Activated naive CD8-positive, alpha-beta T cell treated with anti-CD3 and anti-CD28 coated beads, Interleukin-2, amount 50 U/mL, for 24 hours (primary cell): ENCODE measurements at places on chromosomes 5 and 9.
A peak's percentile ranks its signal among the peaks of the same experiment; 100 is the strongest.

GRCh38 chr9:133534346-133535291 lies at the start of gene ADAMTSL2:
ADAMTSL2 (plus strand) TSS chr9:133534704; CDS start chr9:133536713, 2,009 bp downstream.
- H3K36me3 ChIP-seq = no peaks in the 10 kb centered on the region
- peaks cover 18% of the 10 kb centered on the region for H3K4me1 ChIP-seq
- H3K4me3 ChIP-seq = no peak within 1 kb of the TSS
- H3K27ac ChIP-seq = no peak within 1 kb of the TSS

DNA sequence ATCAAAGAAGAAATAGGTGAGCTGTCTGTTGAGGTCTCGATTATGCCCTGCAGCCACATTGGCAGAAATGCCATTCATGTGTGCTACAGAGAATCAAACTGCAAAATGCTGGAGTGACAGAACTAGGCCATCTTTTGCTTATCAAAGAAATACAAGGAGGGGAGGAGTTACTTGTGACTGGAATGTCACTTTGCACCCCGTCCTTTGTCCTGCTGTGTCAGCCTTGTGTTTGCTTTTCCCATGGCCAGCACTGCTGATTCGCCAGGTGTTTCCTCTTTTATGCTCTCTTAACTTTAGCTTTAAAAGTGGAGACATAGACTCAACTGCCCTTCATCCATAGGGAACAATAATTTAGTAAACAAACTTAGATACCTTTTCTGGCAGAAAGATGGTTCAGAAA lies 54.3 kb downstream of the SLC46A2 start:
- H3K36me3 ChIP-seq = peaks cover 14% of the 10 kb centered on the region
- no peak overlapping the region for H3K4me3 ChIP-seq
- no peak for DNase-seq
- no peak overlapping the region for H3K27ac ChIP-seq
- no peaks in the 10 kb centered on the region for H3K4me1 ChIP-seq

DNA sequence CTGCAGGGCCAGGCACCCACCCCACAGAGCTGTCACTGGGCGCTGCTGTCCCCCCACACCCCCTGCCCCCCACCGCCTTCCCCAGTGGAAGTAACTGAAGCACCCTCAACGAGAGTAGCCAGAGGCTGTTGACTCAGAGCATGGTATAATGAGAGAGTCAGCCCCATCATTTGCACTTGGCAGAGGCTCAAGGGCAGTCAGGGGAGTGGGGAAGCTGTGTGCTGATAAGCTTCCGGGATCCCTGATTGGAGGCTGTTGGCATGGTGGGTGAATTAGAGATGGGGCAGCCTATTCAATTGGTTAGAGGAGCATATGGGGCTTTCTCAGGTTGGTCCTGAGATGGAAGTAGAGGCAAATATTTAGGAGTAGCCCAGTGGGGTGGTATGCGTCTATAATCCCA lies 77.1 kb upstream of the GOLM1 start:
- H3K27me3 ChIP-seq = peaks cover 5% of the 10 kb centered on the region
- DNase-seq = no peak
- H3K36me3 ChIP-seq = no peaks in the 10 kb centered on the region
- no peaks in the 10 kb centered on the region for H3K4me1 ChIP-seq
- H3K27ac ChIP-seq = no peak overlapping the region

- no peak for DNase-seq
- H3K4me1 ChIP-seq = peaks cover 9% of the 10 kb centered on the region
- no peak within 1 kb of the TSS for H3K27ac ChIP-seq
- H3K36me3 ChIP-seq = no peaks in the 10 kb centered on the region
- no peak within 1 kb of the TSS for H3K4me3 ChIP-seq
Observed at GRCh38 chr9:21385131-21385670, at the start of gene IFNA2. IFNA2 (minus strand) TSS chr9:21385398; CDS start chr9:21385329, 69 bp downstream.

DNA sequence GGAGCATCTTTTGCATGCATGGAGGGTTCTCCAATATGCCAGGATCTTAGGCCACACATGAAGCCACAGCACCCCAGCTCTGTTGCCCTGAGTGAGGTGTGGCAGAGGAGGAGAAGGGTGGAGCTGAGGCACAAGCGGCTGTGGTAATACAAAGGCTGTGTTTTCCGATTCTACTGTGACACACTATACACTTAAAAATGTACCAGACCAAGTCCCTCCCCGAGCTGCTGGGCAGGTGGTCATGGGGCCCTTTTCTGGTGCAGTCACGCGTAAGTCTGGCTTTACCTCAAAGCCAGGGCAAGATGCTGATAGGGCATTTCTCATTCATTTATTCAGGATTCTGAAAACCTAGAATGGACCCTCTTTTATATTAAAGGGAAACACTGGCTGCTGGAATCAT lies 3.7 kb downstream of the ADGRV1 start:
- H3K4me1 ChIP-seq = peaks cover 8% of the 10 kb centered on the region
- no peaks in the 10 kb centered on the region for H3K36me3 ChIP-seq
- DNase-seq = no peak
- H3K4me3 ChIP-seq = no peak overlapping the region
- H3K27me3 ChIP-seq = peaks cover 43% of the 10 kb centered on the region

GRCh38 chr9:76624391-76625048 lies 139.7 kb upstream of the PCA3 start:
- H3K36me3 ChIP-seq = no peaks in the 10 kb centered on the region
- H3K4me1 ChIP-seq = peaks cover 9% of the 10 kb centered on the region
- no peak for DNase-seq
- no peak overlapping the region for H3K4me3 ChIP-seq
- peaks cover 11% of the 10 kb centered on the region for H3K27me3 ChIP-seq

- H3K4me1 ChIP-seq = no peaks in the 10 kb centered on the region
- H3K4me3 ChIP-seq = no peak overlapping the region
- H3K36me3 ChIP-seq = peaks cover 88% of the 10 kb centered on the region
- no peaks in the 10 kb centered on the region for H3K27me3 ChIP-seq
Observed at GRCh38 chr5:116303340-116303739, 218.5 kb downstream of the COMMD10 start.

GRCh38 chr5:116573702-116574366 lies 789 bp downstream of the SEMA6A start:
- H3K36me3 ChIP-seq = no peaks in the 10 kb centered on the region
- peaks cover 74% of the 10 kb centered on the region for H3K27me3 ChIP-seq
- peak overlapping the region; percentile 75 for H3K4me3 ChIP-seq
- peak; percentile 5 for DNase-seq
- H3K4me1 ChIP-seq = peaks cover 29% of the 10 kb centered on the region

GRCh38 chr9:2270565-2270964 lies 255.4 kb downstream of the SMARCA2 start:
- no peak overlapping the region for H3K4me3 ChIP-seq
- no peaks in the 10 kb centered on the region for H3K4me1 ChIP-seq
- DNase-seq = no peak
- H3K36me3 ChIP-seq = no peaks in the 10 kb centered on the region
- H3K27ac ChIP-seq = no peak overlapping the region

GRCh38 chr5:11851416-11851815 lies 52.8 kb downstream of the CTNND2 start:
- H3K27ac ChIP-seq = no peak overlapping the region
- no peak for DNase-seq
- H3K4me1 ChIP-seq = no peaks in the 10 kb centered on the region
- no peak overlapping the region for H3K4me3 ChIP-seq
- no peaks in the 10 kb centered on the region for H3K36me3 ChIP-seq
- H3K27me3 ChIP-seq = no peaks in the 10 kb centered on the region

DNA sequence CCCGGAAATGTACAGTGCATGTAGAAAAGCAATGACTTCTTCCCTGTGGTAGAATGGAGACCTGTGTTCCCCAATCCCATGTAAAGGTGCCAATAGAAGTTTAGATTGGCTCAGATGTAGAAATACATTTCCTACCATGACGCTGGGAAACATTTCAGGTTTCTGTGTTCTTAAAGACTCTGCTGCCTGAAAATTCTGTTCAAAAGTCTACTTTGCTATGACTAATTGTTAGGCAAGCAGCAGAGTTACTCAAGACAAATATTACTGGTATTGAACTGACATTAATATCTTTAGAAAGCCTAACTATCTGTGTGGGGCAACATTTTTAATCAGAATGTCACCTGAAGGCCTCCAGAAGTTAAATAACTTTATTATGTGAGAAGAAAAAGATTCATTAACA lies 75.5 kb upstream of the ELL2 start:
- no peaks in the 10 kb centered on the region for H3K4me1 ChIP-seq
- no peak overlapping the region for H3K4me3 ChIP-seq
- peaks cover 3% of the 10 kb centered on the region for H3K36me3 ChIP-seq
- H3K27me3 ChIP-seq = peaks cover 6% of the 10 kb centered on the region
- no peak for DNase-seq

DNA sequence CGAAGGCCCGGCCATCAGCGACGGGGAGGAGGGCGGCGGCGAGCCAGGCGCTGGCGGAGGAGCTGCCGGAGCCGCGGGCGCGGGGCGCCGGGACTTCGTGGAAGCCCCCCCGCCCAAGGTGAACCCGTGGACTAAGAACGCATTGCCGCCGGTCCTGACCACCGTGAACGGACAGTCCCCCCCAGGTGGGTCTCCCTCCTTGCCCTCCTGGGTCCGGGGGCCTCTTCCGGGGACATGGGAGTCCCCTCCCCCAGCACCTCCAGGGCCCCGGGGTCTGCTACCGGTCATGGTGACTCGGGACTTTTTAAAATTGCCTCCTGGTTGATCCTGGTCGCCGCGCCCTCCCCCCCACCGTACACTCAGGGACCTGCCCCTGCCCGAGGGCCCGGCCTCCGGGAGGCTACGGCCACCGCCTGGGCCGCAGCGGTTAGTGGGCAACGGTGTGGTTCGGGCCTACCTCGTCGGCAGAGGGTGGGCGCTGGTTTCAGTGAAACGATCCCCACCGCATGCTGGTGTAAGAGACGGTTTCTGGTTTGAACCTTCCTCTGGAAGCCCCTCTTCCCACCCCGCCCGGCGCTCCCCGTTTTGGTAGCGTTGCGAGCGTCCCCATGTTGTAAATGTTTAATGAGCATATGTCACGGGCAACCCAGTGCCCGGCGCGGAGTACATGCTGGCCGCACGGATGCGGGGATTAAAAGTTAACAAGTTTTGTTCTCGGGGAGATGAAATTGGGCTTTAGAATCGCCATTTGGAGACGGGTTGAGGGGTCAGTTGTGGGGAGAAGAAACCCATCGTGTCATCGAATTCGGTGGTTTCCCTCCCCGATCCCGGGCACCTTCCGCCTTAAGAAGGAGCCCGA lies 1.1 kb downstream of the LARP1 start:
- peak overlapping the region; percentile 97 for H3K4me3 ChIP-seq
- H3K36me3 ChIP-seq = peaks cover 30% of the 10 kb centered on the region
- DNase-seq = peak; percentile 48
- H3K27me3 ChIP-seq = no peaks in the 10 kb centered on the region
- H3K4me1 ChIP-seq = peaks cover 58% of the 10 kb centered on the region

DNA sequence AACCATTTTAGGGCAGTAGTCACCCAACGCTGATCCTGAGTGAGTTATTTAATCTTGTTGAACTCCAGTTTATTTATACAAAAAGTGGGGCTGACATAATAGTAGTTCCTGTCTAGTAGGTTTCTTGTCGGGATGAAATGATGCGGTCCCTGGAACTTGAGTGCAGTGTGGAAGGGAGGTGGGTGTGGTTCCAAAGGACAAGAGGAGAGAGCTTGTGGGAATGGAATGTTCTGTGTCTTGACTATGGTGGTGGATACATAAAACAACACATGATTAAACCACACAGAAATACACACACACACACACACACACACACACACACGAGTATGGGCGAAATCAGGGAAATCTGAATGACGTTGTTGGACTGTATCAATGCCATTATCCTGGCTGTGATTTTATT lies 66.1 kb upstream of the BARHL1 start:
- H3K4me1 ChIP-seq = no peaks in the 10 kb centered on the region
- H3K27me3 ChIP-seq = peaks cover 21% of the 10 kb centered on the region
- no peaks in the 10 kb centered on the region for H3K36me3 ChIP-seq
- no peak overlapping the region for H3K4me3 ChIP-seq

DNA sequence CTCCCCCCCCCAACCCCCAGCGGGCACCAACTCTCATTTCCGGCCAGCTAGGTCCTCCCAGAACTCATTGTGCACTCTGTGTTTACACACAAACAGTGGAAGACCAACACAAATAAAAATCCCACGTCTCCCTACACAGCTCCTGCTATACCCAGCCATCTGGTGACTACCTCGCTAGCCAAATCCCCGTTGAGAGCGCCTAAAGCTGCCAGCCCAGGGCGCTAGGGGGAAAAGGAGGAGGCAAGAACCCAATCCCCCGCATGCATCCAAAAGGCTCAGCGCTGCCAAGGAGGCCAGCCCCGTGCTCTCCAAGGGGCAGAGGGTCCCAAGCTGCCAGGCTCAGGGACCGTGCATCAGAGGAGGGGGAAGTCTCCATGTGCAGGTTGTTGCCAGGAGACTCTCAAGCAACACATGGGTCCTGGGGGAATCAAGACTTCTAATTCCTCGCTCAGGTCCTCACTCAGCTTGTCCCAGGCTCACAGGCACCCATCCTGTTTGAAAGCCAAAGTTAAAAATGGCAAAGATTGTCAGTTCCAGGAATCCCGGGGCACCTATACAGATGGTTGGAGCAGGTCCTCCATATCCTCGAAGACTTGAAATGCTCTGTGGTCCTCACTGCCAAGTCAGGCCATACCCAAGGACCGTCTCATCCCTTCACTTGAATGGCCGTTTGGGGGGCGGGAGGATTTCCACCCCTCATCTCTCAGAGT lies 2.7 kb downstream of the ASTN2 start:
- DNase-seq = no peak
- H3K27ac ChIP-seq = no peak overlapping the region
- H3K27me3 ChIP-seq = peaks cover 38% of the 10 kb centered on the region
- peaks cover 2% of the 10 kb centered on the region for H3K4me1 ChIP-seq
- no peak overlapping the region for H3K4me3 ChIP-seq
- no peaks in the 10 kb centered on the region for H3K36me3 ChIP-seq

- H3K27me3 ChIP-seq = peaks cover 32% of the 10 kb centered on the region
- peak; percentile 53 for DNase-seq
- H3K27ac ChIP-seq = peak overlapping the region; percentile 61
- H3K36me3 ChIP-seq = no peaks in the 10 kb centered on the region
- H3K4me3 ChIP-seq = peak overlapping the region; percentile 7
Observed at GRCh38 chr9:112180387-112180881, 5.3 kb upstream of the SUSD1 start.

GRCh38 chr9:87662808-87663528 lies 63.0 kb upstream of the CTSL start:
- DNase-seq = peak; percentile 76
- peaks cover 3% of the 10 kb centered on the region for H3K27me3 ChIP-seq
- H3K4me1 ChIP-seq = peaks cover 3% of the 10 kb centered on the region

DNA sequence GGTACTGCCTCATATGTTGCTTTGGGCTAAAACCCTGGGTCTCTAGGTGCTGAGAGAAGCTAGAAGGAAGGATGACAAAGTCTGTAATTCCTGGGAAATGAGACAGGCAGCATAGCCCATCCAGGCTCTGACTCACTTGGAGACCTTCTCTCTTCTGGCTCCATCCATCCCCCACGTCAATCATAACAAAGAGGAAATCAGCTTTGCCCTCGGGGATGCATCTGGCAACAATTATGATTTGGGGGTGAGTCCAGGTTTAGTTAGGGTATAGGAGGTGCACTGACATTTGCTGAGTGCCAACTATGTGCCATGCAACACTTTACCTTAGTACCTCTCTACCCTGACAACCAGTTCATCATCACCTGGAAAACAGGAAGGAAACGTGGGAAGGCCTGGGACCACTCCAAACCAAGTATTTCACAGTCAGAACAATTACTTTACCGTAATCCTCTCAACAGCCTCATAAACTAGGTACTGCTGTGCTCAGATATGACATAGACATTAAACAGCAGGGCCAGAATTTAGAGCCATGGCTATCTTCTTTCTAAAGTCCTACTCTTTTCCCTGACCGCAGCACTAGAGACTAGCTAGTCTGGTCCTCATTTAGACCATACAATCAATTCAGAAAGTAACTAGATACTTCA lies 39.1 kb upstream of the GZMA start:
- no peak for DNase-seq
- H3K36me3 ChIP-seq = peaks cover 4% of the 10 kb centered on the region
- no peak overlapping the region for H3K27ac ChIP-seq
- H3K4me3 ChIP-seq = no peak overlapping the region
